C1 segment of cervical spinal cord (tissue), 14 donors: ENCODE measurements at places on chromosomes 3 and 15.

GRCh38 chr15:64755427-64755940, 19.9 kb downstream of the RBPMS2 start:
- no peak for DNase-seq

- no peak for DNase-seq
Observed at GRCh38 chr15:74525309-74525708, 15.7 kb upstream of the ARID3B start.

DNA sequence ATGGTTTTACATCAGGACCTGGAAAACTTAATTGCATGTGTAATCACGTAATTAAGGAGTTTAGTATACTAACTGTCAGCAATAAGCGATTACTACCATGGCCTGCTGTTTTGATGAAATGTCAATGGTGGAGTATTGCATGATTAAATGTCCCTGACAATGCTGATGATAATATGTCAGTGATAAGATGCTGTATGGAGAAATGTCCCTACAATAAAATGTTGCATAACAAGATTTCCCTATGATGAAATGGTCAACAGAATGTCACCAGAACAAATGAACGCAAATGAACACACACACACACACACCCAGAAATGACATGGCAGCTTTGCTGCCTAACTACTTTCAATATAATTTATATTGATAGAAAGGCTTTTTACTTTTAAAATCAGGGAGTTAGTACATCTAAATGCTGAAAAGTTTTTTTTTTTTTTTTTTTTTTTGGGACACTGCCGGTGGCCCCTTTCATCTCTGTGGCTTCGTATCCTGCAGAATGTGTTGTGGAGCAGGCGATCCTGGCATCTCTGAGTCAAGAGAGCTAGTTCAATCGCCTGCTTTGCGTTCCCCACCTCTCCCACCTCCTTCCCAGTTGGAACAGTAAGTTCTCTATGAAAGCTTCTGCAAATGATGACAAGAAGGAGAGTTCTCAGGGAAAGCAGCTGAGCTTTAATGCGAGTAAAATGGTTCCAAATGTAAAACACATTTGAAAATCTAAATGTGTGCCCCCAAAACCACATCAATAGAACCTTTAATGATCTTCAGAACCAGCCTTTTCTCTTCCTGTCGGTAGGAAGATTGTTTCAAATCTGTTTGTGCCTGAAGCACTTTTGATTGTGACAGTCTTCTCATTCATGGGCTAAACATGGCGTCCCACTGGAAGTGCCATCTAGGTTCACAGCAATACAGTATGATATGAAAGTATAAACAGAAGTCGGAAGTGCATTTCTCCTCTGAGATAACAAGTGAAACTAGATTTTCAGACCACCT, 170.1 kb upstream of the GBE1 start:
- no peak for DNase-seq

DNA sequence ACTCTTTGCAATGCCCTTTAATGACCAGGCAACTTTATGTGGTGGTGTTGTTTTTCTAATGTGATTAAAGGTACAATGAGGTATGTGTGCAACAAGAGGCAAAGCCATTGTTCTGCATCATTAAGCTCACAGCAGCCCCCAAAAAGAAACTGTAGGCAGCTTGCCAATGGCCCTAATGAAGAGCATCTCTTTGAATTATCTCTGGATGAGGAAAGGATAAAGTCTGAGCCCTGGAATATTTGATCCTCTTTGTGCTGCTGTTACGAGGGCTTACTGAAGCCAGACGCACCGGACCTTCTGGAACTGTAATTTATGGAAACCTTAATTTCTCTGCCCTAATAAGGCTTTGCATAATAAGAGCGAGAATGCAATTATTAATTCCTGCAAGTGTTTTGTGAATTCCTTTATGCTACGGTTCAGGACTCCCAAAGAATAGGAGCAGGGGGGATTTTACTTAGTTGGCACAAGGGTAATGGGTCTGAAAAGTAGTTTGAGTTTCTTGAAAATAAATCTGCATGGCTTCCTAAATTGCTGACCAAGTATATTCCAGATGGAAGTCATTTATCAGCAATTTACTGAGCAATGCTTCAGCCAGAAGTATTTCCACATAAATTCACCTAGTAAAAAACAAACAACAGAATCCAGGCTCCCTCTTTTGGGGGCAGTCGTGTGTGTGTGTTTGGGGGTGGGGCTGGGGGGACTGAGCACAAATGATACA, 193.4 kb downstream of the PDZRN3 start:
- no peak for DNase-seq

DNA sequence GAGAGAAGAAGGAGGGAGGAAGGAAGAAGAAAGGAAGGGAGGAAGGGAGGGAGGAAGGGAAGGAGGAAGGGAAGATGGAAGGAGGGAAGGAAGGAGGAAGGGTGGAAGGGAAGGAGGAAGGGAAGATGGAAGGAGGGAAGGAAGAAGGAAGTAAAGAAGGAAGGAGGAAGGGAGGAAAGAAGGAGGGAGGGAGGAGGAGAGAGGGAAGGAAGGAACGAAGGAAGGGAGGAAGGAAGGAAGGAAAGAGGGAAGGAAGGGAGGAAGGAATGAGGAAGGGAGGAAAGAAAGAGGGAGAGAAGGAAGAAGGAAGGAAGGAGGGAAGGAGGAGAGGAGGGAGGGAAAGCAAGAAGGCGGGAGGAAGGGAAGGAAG, 31.8 kb upstream of the ALDH1L1 start:
- DNase-seq = no peak

DNA sequence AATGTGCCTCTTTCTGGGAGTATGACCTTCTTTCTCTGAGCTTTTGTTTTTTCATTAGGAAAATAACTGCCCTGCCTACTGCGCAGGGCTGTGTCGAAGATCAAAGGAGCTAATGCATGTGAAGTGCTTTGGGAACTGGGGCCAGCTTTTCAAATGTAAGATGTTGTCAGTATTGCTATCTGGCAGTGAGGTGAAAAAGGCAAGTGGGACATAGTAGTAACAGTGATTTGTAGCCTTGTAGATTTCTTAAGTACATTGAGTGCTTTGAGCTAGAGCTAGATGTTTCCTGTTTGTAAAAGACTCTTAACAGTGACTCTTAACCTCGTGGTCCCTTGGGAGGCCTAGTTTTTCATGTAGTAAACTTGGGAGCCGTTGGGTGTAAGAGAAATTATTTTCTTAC, 126.5 kb downstream of the ECT2 start:
- no peak for DNase-seq

DNA sequence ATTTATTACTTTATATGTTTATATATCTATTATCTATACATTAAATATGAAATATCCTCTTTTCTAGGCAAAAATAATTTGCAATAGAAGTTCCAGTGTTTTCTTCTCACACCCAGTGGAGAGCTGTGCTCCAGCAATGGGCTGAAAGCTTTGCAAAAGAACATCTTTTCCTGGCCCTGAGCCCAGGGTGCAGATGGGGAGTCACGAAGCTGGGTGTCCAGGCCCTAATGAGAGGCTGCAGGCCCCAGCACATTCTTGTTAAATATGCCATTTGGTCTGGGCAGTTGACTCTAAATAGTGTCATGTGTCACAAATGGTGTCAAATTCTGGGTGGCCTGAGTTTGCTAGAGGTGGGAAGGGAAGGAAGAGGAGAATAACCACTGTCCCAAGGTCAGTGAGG, 5.7 kb downstream of the NTRK3 start:
- DNase-seq = no peak
